ENCODE measurements at places on chromosomes 7 and 10. TPM values are rescaled to one million over a fixed set of nuclear protein-coding genes. Genes with fewer than 3 reads are reported as not detected.

The CCL26 gene
- total RNA-seq = 2.2 TPM

The MINDY4 gene
- 7.2 TPM for total RNA-seq

The PDK4 gene
- total RNA-seq = 0.73 TPM

The WNT16 gene
- 0.65 TPM for total RNA-seq

Data from endodermal cell (in vitro differentiated cells).